Stimulated activated CD8-positive, alpha-beta memory T cell treated with anti-CD3 and anti-CD28 coated beads, Interleukin-7, amount 100 ng/mL, for 48 hours (primary cell): ENCODE measurements at places on chromosomes 3 and 15.
A peak's percentile ranks its signal among the peaks of the same experiment; 100 is the strongest.

DNA sequence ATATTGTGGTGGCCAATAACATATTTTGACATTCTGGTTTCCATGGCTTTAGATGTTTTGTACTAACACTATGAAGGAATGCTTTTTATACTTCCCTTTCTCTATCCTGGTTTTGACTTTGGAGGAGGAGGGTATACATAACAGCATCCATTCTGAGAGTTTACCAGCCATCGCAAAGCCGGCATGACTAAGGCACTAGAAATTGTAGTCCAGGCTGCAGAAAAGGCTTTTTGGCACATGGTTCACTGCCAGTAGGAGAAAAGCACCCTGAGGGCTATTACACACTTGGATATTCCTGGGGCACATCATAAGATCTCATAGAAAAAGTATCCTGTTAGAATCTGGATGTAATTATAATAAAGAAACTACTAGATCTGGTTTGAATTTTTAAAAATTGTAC is 101.8 kb downstream of the STT3B start:
- no peak for DNase-seq

- DNase-seq: no peak
Observed at GRCh38 chr15:52338058-52338457, 42.5 kb upstream of the MYO5C start.

DNA sequence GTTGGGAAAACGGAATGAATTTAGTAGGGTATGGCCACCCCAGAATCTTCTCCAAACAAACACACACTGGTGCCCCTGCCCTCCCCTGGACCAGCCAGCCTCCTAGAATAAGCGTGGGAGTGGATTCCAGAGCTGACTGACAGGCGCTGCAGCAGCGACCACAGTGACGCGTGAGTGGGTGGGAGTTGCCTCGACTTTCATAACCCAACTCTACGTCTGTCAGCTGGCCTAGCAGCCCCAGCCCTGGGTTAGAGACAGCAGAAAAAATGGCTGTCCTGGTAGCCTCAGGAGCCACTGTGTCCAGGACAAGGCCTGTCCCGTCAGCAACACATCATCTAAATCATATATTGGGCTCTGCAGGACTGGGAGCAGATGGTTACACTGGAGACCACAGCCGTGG is 10.0 kb downstream of the PLA2G4B start:
- DNase-seq: no peak

- no peak for DNase-seq
Observed at GRCh38 chr3:188262913-188263683, 109.1 kb downstream of the LPP start.

- DNase-seq: no peak
Observed at GRCh38 chr3:149812165-149812605, 830 bp upstream of the RNF13 start.

DNA sequence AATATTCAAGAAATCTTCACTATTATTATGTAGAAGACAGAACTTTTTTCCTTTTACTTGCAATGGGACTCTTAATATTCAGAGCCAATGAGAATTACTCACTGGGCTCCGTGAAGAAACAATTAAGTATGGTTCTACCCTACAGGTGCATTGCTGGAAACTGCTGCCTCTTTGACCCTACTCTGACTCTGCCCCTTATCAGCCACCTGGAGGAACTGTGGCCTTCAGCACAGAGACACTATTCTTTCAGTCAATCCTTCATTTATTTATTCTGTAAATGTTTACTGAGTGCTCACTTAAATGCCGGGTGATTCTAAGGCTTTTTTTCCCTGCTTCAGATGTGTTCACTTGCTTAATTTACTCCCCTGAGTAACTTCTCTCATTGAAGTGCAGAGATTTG is 163.2 kb downstream of the SYNPR start:
- DNase-seq: no peak

- DNase-seq: peak; percentile 13
Observed at GRCh38 chr15:50876989-50877360, 31.5 kb upstream of the AP4E1 start.

- no peak for DNase-seq
Observed at GRCh38 chr3:61562042-61562720, 810 bp downstream of the PTPRG start.

- no peak for DNase-seq
Observed at GRCh38 chr15:65406424-65407000, 16.2 kb downstream of the IGDCC4 start.

- no peak for DNase-seq
Observed at GRCh38 chr3:197155046-197155445, 125.4 kb upstream of the MELTF start.
